ENCODE measurements at places on chromosomes 4 and X. TPM values are rescaled to one million over a fixed set of nuclear protein-coding genes. Genes with fewer than 3 reads are reported as not detected.

The USP51 gene
- total RNA-seq: 1.2 TPM

The TMPRSS11B gene
- total RNA-seq: not detected

The TBC1D9 gene
- 16.1 TPM for total RNA-seq

The ARSH gene
- total RNA-seq: not detected

The ANOS1 gene
- total RNA-seq: 1.4 TPM

The GPAT3 gene
- total RNA-seq: 5.7 TPM

The PAGE2B gene
- not detected for total RNA-seq

The GYPE gene
- 0.53 TPM for total RNA-seq

The GIMD1 gene
- not detected for total RNA-seq

The NKX6-1 gene
- total RNA-seq: not detected

The NOX1 gene
- not detected for total RNA-seq

The WDR45 gene
- total RNA-seq: 55.6 TPM

The OPRPN gene
- not detected for total RNA-seq

The MAGEC3 gene
- not detected for total RNA-seq

The CRLF2 gene
- total RNA-seq: not detected

The GNL3L gene
- total RNA-seq: 14.5 TPM

The NAP1L5 gene
- total RNA-seq: 8.2 TPM

The PPEF2 gene
- total RNA-seq: not detected

The VEGFD gene
- not detected for total RNA-seq

The CCNG2 gene
- 12.9 TPM for total RNA-seq

The CDS1 gene
- total RNA-seq: not detected

The PROM1 gene
- total RNA-seq: not detected

The ARR3 gene
- not detected for total RNA-seq

The FAM184B gene
- total RNA-seq: not detected

The EXOC1L gene
- total RNA-seq: not detected

The CFP gene
- total RNA-seq: not detected

The TCEAL7 gene
- 43.2 TPM for total RNA-seq

The C4orf54 gene
- not detected for total RNA-seq

The GASK1B gene
- 24.8 TPM for total RNA-seq

The MED12 gene
- total RNA-seq: 21.1 TPM

The SYN1 gene
- 0.18 TPM for total RNA-seq

The ZCCHC12 gene
- not detected for total RNA-seq

The ATP10D gene
- total RNA-seq: 16.7 TPM

The PRKX gene
- 17.5 TPM for total RNA-seq

The SAGE1 gene
- not detected for total RNA-seq

The CENPVL1 gene
- total RNA-seq: not detected

The SPANXN3 gene
- total RNA-seq: not detected

The NKX3-2 gene
- not detected for total RNA-seq

The RNF150 gene
- total RNA-seq: 2.6 TPM

The CT45A1 gene
- not detected for total RNA-seq

The AREG gene
- total RNA-seq: 0.71 TPM

The APOO gene
- 17.3 TPM for total RNA-seq

The HEPH gene
- total RNA-seq: 2.0 TPM

The TMEM144 gene
- 2.0 TPM for total RNA-seq

The ITM2A gene
- not detected for total RNA-seq

The RPA4 gene
- total RNA-seq: not detected
